ENCODE measurements at places on chromosomes 6 and 20.

DNA sequence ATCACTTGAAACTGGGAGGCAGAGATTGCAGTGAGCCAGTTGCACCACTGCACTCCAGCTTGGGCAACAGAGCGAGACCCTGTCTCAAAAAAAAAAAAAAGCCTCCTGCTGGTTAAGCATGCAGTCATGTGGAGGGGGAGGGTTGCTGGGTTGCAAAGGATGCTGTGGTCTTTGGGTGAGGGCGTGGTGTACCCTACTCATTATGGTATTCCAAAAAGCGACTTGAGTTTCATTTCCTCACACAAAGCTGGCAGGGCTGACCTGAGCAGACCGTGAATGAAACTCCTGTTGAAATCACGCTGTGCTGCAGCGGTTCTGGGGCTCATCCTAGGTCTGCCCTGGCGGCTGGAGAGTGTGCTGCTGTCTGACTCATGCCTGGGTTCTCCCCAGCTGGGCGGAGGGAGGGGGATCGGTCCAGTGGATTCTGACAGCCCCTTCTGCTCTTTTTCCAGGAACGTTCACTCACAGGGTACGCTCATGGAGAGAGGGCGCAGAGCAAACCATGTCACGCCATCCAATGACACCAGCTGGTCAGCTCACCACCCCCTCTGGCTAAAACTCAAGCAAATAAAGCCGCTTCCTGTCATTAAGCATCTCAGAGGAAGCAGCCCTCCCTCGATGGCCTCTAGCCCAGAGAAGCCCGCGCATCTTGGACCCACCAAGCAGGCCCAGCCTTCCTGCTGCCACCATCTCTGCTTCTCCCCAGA lies 166.2 kb downstream of the SCML4 start:
- no peak for DNase-seq

- no peak for DNase-seq
These were observed 102.2 kb upstream of the PTCHD4 start for GRCh38 chr6:48213076-48213788.

DNA sequence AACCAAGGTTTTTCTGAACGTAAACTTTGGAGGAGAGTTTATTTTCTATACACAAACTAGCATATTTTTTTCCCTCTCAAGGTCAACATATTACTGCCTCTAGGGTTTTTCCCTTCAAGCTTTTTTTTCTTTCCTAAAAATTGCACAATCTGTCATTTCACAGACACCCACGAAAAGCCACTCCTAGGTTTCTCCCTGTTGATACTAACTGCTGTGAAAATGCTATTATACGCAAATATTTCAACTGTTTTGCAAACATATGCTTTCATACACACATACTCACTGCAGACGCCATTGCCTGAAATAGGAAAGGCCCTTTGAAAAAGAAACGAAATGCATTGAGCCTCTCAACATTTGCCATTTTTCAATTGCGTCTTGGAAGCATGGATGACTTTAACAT lies 333.0 kb downstream of the CD83 start:
- DNase-seq = no peak

GRCh38 chr6:116136933-116137340 lies 11.0 kb upstream of the COL10A1 start:
- no peak for DNase-seq

GRCh38 chr6:122202576-122203137 lies 196.8 kb upstream of the HSF2 start:
- DNase-seq = no peak

DNA sequence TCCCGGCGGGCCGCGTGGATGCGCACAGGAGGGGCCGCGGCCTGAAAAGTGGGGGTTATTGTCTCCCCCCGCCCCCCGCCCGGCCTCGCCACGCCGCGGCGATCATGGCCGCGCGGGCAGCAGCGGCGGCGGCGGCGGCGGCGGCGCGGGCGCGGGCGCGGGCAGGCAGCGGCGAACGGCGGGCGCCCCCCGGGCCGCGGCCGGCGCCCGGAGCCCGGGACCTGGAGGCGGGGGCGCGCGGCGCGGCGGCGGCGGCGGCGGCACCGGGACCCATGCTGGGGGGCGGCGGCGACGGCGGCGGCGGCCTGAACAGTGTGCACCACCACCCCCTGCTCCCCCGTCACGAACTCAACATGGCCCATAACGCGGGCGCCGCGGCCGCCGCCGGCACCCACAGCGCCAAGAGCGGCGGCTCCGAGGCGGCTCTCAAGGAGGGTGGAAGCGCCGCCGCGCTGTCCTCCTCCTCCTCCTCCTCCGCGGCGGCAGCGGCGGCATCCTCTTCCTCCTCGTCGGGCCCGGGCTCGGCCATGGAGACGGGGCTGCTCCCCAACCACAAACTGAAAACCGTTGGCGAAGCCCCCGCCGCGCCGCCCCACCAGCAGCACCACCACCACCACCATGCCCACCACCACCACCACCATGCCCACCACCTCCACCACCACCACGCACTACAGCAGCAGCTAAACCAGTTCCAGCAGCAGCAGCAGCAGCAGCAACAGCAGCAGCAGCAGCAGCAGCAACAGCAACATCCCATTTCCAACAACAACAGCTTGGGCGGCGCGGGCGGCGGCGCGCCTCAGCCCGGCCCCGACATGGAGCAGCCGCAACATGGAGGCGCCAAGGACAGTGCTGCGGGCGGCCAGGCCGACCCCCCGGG lies 637 bp downstream of the ARID1B start:
- DNase-seq = peak; percentile 70

GRCh38 chr6:153980171-153980570 lies 58.9 kb upstream of the OPRM1 start:
- no peak for DNase-seq

GRCh38 chr6:100370265-100370664 lies 94.5 kb downstream of the SIM1 start:
- peak; percentile 18 for DNase-seq

- DNase-seq = no peak
These were observed 19.8 kb downstream of the PTK7 start for GRCh38 chr6:43095939-43096338.

DNA sequence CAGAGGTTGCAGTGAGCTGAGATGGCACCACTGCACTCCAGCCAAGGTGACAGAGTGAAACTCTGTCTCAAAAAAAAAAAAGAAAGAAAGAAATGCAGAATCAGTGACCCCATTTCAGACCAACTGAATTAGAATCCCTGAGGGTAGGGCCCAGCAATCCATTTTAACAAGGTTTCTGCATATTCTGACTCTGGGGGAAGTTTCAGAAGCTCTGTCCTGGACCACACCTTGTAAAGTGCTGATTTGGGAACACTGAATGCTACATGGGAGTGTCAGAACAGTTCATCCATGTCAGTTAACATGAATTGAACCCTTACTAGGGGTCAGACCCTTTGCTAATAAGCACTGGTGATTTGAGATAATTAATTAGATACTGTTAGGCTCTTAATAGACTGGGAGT lies 52.0 kb downstream of the SNAP25 start:
- no peak for DNase-seq

- DNase-seq = peak; percentile 85
These were observed 56.8 kb downstream of the NOL4L start for GRCh38 chr20:32528171-32528891.

GRCh38 chr20:4713401-4713800 lies 8.3 kb upstream of the PRND start:
- no peak for DNase-seq

DNA sequence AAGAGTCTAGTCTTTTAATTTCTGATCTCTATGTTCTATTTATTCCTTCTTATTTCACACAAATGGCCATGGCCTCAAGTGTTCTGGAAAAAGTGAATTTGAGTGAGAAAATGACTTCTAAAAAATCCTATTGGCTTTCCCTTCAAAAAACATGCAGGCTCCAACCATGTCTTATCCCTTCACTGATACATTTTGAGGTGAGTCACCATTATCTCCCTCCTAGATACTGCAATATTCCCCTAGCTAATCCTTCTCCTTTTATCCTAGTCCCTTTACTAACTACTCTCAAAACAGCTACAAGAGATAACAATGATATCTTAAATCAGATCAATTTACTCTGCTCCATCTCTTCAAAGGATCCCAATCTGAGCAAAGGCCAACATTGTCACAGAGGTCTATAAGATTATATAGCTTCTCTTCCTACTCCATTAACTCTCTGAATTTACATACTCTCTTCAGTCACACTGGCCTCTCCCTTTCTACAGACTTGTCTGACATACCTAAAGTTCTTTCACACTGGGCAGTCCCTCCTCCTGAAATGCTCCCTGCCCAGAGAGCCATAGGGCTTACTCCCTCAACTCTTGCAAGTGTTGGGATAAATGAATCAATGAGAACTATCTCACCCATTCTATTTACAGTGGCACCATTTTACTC lies 129.2 kb downstream of the TENT5A start:
- no peak for DNase-seq

DNA sequence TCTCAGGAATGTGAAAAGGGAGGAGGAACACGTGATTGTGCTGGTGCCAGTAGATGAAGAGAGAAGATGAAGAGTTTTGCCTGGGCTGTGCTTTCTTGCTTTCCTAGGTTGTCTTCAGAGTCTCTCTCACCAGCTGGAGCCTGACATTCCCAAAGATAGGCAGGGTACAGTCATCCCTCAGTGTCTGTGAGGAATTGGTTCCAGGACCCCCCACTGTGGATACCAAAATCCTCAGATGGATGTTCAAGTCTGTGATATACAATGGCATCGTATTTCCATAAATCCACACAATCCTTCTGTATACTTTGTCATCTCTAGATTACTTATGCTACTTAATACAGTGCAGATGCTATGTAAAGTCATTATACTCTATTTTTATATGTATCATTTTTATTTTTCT lies 113.5 kb downstream of the SAMD5 start:
- no peak for DNase-seq

GRCh38 chr6:37625591-37626374 lies 71.9 kb downstream of the MDGA1 start:
- DNase-seq = no peak

DNA sequence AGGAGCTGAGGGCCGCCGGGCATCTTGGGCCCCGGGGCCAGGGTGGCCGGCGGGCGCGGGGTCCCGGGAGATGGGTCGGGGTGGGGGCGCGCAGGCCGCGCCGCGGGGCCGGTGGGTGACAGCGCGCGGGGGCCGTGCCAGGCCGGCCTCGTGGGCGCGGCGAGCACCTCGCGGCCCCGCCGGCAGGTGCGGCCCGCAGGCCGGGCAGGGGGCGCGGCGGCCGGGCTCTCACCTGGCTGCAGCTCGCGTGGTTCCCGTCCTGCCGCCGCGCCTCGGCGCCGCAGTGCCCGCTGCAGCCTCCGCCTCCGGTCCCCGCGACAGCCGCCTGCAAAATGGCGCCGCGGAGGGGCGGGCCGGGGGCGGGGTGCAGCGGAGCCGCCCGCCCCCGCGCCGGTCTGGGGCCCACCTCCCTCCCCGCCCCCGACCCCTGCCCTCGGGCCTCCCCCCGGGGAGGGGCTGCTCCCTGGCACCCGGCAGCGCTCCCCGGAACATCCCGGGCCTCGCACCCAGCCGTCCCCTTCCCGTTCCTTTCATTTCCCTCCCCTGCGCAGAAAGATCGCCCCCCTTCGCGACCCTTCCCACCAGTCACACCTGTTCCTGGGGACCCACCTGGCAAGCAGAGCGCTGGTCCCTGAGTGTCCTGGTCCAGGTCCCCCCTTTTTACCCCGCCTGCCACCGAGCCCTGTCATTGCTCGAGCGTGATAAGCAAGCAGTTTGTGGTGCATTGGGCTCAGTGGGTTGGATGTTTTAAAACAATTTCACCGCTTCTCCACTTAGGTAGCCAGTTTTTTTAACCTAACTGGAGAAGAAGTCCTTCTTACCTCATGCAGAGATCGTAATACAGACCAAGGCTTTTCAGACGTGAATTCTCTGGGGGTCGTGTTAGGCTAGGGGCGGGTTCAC lies at the start of gene SLC23A2:
Gene SLC23A2 (minus strand): TSS at position 337 of the 903 bp plus-strand sequence. CDS start 68,948 bp downstream, outside the sequence.
- peak; percentile 75 for DNase-seq

DNA sequence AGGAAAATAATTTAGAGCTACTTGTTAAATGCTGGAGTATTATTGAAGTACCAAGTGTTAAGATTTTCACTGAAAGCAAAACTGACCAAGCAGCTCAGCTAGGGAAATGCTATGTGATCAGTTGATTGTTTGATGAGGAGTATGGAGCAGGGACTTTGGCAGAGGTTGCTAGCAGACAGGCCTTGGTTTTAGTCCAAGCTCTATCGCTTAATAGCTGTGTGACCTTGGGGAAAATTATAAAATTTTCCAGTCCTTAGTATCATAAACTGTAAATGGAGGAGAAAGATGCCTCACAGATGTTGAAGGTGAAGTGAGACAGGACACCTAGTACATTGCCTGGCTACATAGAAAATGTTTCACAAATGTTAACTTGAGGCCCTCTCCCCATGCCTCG lies 136.6 kb downstream of the MTHFD1L start:
- DNase-seq = no peak

GRCh38 chr6:52176550-52176949 lies 9.6 kb upstream of the IL17A start:
- DNase-seq = no peak

DNA sequence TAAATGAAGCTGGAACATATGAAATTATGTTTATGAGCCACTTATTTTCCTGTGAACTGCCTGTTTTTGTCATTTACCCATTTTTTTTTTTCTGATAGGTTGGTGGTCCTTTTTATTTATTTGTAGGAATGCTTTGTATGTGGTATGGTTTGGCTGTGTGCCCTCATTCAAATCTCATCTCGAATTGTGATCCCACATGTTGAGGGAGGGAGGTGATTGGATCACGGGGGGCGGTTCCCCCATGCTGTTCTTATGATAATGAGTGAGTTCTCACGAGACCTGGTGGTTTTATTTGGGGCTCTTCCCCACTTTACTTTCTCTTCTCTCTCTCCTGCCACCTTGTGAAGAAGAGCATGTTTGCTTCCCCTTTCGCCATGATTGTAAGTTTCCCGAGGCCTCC lies 77.3 kb downstream of the CDH26 start:
- DNase-seq = peak; percentile 12

DNA sequence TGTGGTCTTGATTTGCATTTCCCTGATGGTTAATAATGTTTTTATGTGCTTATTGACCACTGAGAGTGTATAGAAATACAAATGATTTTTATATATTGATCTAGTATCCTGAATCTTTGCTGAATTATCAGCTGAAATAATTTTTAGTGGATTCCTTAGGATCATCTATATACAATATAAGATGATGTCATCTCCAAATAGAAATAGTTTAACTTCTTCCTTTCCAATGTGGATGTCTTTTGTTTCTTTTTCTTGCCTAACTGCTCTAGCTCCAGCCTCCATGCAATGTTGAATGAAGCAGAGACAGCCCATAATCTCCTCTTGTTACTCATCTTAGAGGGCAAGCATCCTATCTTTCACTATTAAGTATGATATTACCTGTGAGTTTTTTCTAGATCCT lies 226.4 kb downstream of the GMDS start:
- no peak for DNase-seq

GRCh38 chr20:59848182-59848581 lies 85.3 kb downstream of the SYCP2 start:
- DNase-seq = no peak

DNA sequence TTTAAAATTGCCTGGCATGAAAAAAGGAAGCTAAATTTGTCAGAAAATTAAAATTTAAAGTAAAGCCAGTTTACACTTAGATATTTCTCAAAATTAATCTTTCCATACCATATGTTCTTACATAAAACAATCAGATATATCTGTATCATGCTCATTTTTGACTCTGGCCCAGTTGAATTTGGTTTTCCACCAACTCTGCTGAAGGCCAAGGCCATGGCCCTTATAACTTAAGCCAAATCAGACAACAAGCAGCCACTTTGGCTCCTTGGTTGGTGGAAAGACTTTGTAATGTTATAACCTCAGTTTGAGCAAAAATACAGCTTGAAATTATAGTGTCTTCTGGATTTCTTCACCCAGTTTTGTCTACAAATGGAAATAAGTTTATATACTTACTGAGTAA lies 97.3 kb downstream of the CENPW start:
- DNase-seq = no peak
